ENCODE measurements at places on chromosomes 12 and 14.
A peak's percentile ranks its signal among the peaks of the same experiment; 100 is the strongest.

GRCh38 chr12:3247077-3247476, 169.9 kb downstream of the TSPAN9 start:
- DNase-seq = peak; percentile 50

GRCh38 chr12:118984161-118984943, 3.0 kb downstream of the SRRM4 start:
- DNase-seq = no peak

DNA sequence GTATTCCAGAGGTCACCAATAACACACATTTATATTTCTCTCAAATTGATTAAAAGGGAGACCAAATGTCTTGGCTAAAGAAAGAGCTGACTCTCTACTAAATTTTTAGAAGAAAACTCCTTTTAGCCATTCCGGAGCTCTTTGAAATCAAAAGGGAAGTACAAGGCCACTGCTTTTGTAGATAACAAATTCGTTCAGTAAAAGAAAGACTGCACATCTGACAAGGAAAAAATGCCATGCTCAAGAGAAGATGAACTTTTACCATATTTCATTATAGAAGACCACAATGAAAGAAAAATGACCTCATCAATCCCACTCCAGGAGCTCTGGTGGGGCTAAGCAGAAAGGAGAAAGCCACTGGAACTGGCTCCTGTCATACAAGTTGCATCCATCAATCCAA, 57.6 kb downstream of the SPTSSA start:
- DNase-seq = no peak

DNA sequence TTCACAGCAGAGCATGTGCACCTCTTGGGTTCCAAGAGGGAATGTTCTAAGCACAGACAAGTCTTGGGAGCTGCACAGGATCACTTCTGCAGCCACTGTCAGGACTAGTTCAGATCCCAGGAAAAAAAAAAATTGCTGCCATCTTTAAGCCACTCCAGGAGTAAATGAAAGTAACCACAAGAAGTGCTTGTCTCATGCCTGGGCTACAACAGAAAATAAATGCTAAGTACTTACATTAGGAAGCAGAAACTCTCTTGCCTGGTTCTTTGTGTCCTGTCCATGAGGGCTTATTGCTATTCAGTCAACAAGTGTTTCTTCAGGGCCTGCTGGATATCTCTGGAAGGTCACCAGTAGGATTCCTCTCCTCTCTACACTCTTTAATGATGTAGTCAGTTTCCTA, 176.1 kb downstream of the KTN1 start:
- no peak for DNase-seq
